ENCODE measurements at places on chromosomes 12 and 14.

DNA sequence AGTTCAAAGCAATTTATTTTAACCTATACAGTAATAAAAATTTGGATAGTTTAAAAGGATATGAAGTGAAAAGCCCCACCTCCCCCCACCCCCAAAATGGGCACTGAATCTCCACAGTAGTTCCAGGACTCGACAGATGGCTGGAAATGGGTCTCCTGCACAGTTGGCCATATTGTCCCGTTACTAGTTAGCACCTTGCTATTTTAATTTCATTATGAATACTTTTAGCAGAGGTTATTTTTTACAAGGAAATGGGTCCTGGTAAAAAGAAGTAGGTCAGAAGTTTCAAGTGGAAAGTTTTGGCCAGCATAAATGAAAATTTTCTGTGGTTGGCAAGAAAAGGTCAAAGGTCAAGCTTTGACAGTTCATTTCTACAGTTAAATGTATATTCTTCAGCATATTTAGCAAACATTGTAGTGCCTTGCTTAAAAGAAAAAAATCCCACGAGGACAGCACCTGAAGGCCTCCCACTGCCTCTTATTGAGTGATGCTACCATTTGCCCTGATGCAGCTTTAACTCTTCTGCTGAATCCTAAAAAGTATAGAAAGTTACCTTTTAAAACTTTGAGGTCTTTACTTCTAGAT is 28.3 kb downstream of the MTHFD1 start:
- no peak for DNase-seq

DNA sequence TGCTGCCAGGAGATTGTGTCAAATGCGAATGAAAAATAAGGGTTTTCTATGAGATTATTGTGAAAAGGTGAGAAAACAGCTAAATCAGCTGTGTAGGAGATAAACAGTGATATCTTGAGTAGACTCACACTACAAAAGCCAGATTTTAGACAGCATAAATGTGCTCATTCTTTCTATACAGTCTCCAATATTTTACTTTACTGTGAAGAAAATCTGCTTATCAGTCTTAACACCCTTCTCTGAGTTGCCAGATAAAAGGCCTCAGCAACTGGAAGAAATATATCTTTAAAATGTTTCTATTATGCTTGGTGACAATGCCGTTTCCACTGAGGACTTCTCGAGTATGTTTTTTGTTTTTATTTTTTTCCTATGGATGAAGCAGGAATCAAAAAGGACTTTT is 47.0 kb upstream of the PTCSC3 start:
- no peak for DNase-seq

DNA sequence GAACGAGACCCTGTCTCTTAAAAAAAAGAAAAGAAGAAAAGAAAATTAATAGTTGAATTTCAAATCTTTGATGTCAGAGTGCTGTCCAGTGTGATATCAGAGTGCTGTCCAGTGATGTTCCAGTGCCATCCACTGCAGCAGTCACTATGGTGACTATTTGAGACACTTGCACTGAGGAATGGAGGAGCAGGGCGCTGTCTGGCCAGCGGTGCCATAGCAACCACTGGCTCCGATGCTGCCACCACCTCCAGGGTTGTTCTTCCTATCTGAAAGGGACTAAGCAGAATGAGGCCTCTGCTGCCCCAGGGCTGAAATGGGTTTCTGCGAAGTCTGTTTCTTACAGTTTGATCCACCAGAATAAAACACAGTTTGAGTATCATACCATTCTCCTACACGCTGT is 272.9 kb downstream of the NUAK1 start:
- DNase-seq = no peak

GRCh38 chr12:120996133-120996746 is 17.9 kb downstream of the HNF1A start:
- DNase-seq = no peak

- DNase-seq = no peak
Observed at GRCh38 chr12:449203-449602, 10.5 kb upstream of the B4GALNT3 start.

DNA sequence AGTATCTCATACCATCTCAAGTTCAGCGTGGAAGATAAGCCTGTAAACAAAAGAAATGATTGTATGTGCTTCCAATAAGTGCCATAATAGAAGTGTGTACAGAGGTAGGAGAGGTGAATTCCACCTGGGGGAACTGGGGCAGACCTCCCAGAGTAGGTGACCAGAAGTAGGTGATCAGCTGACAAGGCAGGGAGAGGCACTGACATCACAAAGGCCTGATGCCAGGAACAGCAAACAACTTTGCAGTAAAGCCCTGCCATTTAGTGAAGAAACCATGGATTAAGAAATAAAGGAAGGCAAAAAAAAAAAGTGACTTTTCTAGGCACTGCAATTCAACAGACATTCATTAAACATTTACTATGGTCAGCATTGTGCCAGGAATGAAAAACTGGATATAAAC is 31.1 kb downstream of the NR1H4 start:
- no peak for DNase-seq
